Activated T-helper 1 cell treated with anti-CD3 and anti-CD28 coated beads, Interleukin-12 subunit alpha, Interleukin-12 subunit beta, Interleukin-2, Interleukin-4 antibody, amounts not matched to agents 30 ng/mL and 10 ng/mL and 1 ng/mL, durations not matched to agents 14 hours and 24 hours and 36 hours (primary cell): ENCODE measurements at places on chromosomes 5 and 9.

DNA sequence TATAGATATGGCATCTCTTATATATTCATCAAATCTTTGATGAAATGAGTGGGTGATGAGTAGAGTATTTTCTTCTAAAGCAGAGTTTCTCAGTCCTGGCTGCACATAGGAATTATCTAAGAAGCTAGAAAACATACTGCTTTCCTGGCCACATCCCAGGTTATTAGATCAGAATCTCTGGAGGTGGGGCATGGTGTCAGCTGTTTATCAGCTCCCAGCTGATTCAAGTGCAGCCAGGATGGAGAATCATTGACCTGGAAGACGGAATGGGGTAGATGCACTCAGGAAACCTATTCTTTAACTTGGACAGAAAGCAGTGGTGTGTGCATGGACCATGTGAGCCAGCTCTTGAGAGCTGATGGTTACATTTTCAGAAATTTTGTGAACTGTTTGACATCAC, 108.1 kb upstream of the IL6ST start:
- peaks cover 89% of the 10 kb centered on the region for H3K4me1 ChIP-seq
- peaks cover 10% of the 10 kb centered on the region for H3K36me3 ChIP-seq
- H3K27ac ChIP-seq = no peak overlapping the region
- DNase-seq = no peak
- peak overlapping the region; percentile 21 for H3K4me3 ChIP-seq
- no peaks in the 10 kb centered on the region for H3K27me3 ChIP-seq

GRCh38 chr9:69237702-69238295, 63.7 kb downstream of the TJP2 start:
- no peak for DNase-seq
- no peaks in the 10 kb centered on the region for H3K4me1 ChIP-seq
- H3K4me3 ChIP-seq = no peak overlapping the region
- H3K27ac ChIP-seq = no peak overlapping the region

DNA sequence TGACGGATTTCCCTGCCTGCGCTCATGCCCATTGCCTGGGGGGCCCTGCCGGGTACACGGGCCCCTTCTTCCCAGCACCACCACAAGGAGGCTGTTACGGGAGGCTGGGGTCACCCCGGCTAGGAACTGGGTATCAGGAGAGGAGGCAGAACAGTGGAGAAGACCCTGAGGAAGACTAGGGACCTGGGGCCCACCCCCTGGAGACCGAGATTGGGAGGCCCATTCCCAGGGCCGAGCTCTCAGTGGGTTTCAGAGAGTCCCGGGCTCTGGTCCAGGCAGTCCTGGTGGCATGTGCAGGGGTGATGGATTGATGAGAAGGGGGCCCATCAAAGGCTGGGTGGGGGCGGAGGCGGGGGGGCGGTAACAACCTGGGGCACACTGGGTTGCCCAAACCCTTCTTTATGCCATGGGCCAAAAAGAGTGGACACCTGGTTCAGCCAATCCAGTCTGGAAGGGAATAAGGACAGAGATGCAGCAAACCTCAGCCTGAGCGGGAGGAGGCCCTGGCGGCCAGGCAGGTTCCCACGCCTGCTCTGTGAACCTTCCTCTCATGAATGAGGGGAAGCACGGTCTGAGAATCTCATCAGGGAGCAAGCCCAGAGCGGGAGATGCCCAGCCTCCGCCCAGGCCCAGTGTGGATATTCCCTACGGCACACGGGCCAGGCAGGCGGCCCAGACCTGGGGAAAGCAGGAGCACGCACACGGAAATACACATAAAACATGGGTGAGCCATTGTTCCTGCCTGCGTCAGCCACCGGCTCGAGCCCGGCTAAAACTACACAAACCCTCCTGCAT, 785 bp upstream of the P4HA2 start:
- H3K4me1 ChIP-seq = peaks cover 51% of the 10 kb centered on the region
- peaks cover 14% of the 10 kb centered on the region for H3K27me3 ChIP-seq
- peak overlapping the region; percentile 82 for H3K4me3 ChIP-seq
- peaks cover 28% of the 10 kb centered on the region for H3K36me3 ChIP-seq
- H3K27ac ChIP-seq = no peak overlapping the region

- no peaks in the 10 kb centered on the region for H3K36me3 ChIP-seq
- no peak for DNase-seq
- H3K27me3 ChIP-seq = no peaks in the 10 kb centered on the region
- H3K27ac ChIP-seq = no peak overlapping the region
- no peak overlapping the region for H3K4me3 ChIP-seq
These were observed 440.0 kb downstream of the SEMA5A start for GRCh38 chr5:9105851-9106250.

GRCh38 chr5:181160152-181160754, 12.9 kb downstream of the OR2V2 start:
- peaks cover 4% of the 10 kb centered on the region for H3K27me3 ChIP-seq
- peak overlapping the region; percentile 45 for H3K4me3 ChIP-seq
- peak; percentile 69 for DNase-seq
- H3K27ac ChIP-seq = peak overlapping the region; percentile 85
- peaks cover 28% of the 10 kb centered on the region for H3K4me1 ChIP-seq

DNA sequence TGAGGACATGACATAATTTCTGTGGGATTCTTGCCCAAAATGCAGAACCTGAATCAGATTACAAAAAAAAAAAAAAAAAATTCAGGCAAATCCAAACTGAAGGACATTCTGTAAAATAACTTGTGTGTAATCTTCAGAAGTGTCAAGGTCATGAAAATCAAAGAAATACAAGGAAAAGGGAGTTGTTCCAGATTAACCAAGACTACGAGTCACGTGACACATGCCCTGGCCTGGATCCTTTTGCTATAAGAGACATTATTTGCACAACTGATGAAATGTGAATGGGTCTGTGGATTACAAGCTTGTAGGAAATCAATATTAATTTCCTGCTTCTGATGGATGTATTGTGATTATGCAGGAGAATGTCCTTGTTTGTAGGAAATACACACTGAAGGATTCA, 216.8 kb upstream of the NFIL3 start:
- H3K36me3 ChIP-seq = no peaks in the 10 kb centered on the region
- DNase-seq = no peak
- no peak overlapping the region for H3K27ac ChIP-seq
- peaks cover 17% of the 10 kb centered on the region for H3K27me3 ChIP-seq
- H3K4me1 ChIP-seq = no peaks in the 10 kb centered on the region

GRCh38 chr5:67366691-67367395, 170.2 kb upstream of the CD180 start:
- DNase-seq = no peak
- no peak overlapping the region for H3K27ac ChIP-seq
- no peak overlapping the region for H3K4me3 ChIP-seq
- H3K36me3 ChIP-seq = no peaks in the 10 kb centered on the region
- H3K4me1 ChIP-seq = no peaks in the 10 kb centered on the region
- H3K27me3 ChIP-seq = peaks cover 3% of the 10 kb centered on the region

DNA sequence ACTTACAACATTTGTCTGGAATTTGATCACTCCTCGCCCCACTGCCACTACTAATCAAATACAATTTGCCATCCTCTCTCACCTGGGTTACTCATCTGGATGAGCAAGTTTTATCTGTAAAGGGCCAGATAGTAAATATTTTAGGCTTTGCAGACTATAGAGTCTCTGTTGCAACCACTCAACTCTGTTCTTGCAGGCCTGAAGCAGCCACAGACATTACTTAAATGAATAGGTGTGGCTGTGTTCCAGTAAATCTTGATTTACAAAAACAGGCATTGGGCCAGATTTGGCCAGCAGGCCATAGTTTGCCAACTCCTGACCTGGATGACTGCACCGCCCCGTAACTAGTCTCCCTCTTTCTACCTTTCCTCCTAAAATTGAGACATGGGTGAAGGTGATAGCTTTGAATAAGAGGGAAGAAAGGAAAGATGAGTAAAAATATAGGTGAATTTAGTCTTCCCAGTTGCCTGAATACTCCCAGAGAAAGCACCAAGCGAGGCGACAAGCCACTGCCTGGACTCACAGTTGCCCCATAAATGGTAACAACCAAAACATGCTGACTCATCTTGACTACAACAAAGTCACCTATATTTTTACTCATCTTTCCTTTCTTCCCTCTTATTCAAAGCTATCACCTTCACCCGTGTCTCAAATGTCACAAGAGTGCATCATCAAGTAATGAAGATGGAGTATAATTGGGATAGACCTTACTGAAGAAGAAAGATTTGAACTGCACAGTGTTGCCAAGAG, 32.5 kb upstream of the SCAMP1 start:
- H3K4me1 ChIP-seq = no peaks in the 10 kb centered on the region
- no peak overlapping the region for H3K27ac ChIP-seq
- H3K27me3 ChIP-seq = peaks cover 6% of the 10 kb centered on the region
- no peaks in the 10 kb centered on the region for H3K36me3 ChIP-seq
- H3K4me3 ChIP-seq = no peak overlapping the region

DNA sequence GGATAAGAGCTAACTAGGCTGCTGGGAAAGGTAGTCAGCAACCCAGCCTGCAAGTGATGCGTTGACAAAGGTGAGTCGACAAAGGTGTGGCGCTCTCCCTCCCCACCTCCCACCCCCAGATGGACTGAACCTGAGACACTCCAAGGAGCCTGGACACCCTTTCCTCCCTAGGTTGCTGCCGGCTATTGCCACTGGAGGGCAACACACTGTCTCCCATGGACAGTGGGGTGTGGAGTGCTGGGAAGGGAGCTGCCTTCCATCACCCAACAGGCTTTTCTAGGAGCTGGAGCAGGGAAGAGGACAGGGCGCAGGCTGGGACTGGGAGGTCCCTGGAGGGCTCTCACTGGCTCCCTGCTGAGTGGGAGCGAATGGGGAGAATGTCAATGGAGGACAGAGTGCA, 75.4 kb upstream of the ARAP3 start:
- H3K27me3 ChIP-seq = peaks cover 41% of the 10 kb centered on the region
- no peak overlapping the region for H3K27ac ChIP-seq
- DNase-seq = no peak
- no peaks in the 10 kb centered on the region for H3K4me1 ChIP-seq
